Neural progenitor cell (in vitro differentiated cells): ENCODE measurements at places on chromosomes 11 and 22.

GRCh38 chr22:48864748-48865147 is 962.9 kb downstream of the BRD1 start:
- DNase-seq, result no peak

DNA sequence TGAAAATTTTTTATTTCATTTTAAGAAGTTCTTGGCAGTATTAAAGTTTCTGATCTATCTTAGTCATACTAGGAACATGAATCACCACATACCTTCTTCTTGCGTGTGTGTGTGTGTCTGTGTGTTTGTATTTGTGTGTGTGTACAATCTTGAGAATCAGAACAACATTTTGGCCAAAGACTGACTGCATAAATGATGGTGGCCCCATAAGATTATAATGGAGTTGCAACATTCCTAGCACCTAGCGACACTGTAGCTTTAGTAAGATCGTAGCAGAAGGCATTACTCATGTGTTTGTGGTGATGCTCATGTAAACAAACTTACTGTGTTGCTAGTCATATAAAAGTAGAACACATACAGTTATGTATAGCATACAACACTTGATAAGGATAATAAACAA is 205.4 kb downstream of the FAM76B start:
- DNase-seq, result no peak

DNA sequence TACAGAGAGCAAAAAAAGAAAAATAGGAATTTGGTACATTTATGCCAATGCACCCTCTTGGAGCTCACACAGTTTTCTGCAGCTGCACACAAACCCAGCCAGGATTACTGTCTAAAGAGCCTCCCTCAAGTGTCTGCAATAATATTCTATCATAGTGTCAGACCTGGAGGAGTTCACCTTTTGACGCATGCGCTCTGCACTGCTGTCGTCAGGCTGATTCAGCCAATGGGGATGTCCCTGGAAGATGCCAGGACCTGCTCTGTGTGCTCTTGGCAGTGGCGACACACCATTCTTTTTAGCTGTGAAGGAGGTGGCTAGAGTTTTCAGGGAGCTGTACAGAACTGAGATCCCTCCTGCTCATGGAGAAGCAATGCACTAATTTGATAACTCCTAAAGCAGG is 249.0 kb upstream of the KIRREL3 start:
- no peak for DNase-seq

GRCh38 chr22:48926136-48926535 is 901.5 kb downstream of the BRD1 start:
- DNase-seq, result no peak

DNA sequence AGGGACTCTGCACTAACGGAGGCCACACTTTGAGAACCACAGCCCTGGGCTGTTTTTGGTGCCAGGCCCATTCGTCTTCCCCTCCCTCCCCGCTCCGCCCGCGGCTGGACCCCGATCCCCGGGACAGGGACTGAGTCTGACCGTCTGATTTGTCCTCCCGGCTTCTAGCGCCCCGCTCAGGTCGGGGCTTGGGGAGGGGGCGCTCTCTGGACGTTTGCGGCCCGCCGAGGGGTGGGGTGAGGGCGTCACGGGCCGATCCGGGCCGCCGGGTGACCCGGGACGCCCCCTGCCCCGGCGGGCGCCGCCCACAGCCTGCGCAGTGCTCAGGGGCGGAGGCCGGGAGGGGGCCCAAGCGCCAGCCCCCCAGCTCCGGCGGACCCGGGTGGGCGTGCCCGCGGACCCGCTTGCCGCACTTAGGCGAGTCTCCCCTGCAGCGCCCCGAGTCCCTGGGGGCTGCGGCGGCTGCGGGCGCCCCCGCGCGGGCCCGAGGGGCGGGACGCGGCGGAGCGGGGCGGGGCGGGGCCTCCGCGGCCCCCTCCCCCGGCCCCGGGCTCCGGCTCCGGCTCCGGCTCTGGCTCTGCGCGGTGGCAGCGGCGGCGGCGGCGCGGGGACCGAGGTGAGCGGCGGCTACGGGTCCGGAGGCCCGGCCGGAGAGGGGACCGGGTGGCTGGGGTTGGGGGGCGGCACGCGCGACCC is 33.7 kb upstream of the PRR5 start:
- peak; percentile 86 for DNase-seq

DNA sequence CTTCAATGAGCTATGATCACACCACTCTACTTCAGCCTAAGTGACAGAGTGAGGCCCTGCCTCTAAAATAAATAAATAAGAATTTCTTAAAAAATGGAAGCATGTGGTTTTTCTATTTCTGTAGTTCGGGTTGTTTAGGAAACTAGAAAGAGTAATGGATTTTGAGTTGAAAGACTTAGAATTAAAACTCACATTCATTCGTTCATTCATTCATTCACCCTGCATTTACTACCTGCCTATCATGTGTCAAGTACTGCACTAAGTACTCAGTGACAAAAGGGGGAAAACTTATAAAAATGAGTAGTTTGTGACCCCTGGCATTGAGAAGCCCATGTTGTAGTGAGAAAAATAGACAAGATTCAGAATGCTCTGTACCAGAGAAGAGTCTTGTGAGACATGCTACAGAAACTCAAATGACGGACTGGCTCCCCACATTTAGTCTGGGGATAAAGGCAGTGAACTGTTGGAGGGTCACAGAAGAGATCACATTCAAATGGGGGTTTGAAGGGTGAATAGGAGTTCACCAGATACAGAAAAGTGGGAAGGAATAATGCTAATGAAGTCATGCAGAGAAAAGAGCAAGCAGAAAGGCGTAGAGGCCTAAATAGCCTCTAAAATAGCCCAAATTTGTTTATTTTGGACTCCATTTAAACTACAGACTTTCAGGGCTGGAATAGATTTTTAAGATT is 7.0 kb downstream of the CSRP3 start:
- no peak for DNase-seq

GRCh38 chr11:27447288-27448183 is 25.1 kb downstream of the LGR4 start:
- DNase-seq, result no peak

- no peak for DNase-seq
Observed at GRCh38 chr11:104352036-104352435, 188.1 kb upstream of the PDGFD start.

DNA sequence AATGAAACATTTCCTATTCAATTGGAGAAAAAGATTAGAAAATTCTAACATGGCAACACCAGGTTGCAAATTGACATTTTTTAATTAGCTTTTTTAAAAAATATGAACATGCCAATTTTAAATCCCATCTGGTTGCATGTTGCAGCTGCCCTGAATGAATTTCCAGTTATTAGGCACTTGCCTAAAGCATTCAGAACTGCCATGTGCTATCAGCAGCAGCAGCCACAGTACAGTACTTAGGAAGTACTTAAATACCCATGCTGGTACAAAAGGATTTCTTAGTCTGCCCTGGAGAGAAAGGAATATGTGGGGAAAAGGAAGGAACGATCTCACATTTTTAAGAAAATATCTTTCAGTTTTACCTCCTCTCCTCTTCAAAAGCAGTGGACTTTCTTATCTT is 46.2 kb downstream of the FAM168A start:
- no peak for DNase-seq

GRCh38 chr11:27120211-27120610 is 79.6 kb downstream of the BBOX1 start:
- DNase-seq, result no peak

DNA sequence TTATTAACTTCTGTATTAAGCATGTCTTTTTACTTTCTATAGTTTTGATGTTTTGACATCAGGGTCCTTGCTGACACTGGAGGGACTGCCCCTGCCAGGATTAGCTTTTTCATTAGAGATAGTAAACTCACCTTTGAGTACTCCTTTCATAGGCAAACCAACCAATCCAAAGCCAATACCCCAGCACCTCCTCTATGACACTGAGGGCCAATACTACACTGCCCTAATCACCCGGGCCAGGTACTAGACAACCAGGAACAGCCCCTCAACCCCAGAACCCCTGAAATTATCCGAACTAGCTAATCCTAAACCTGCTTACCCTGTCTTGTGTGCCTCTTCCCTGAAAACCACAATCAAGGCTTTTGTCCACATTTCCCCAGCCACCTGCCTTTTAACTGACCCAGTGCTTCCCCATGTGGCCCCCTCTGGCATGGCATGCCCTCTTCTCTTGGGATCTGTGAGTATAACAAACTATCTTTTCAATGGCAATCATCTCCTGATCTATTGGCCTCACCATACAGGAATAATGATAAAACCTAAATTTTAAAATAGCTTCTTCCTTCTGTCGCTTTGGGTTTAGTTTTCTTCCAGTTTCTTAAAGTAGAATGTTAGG is 31.2 kb downstream of the RAB6A start:
- DNase-seq, result peak; percentile 78
